ENCODE measurements at places on chromosomes 7 and 10. TPM values are rescaled to one million over a fixed set of nuclear protein-coding genes. Genes with fewer than 3 reads are reported as not detected.

PCLO gene
- 4.2 TPM for total RNA-seq

TUBAL3 gene
- 0.36 TPM for total RNA-seq

SPDYE11 gene
- not detected for total RNA-seq

OPN4 gene
- total RNA-seq = 0.25 TPM

SLIT1 gene
- total RNA-seq = 0.08 TPM

VWDE gene
- total RNA-seq = not detected

ANKRD30A gene
- not detected for total RNA-seq

DNA sequence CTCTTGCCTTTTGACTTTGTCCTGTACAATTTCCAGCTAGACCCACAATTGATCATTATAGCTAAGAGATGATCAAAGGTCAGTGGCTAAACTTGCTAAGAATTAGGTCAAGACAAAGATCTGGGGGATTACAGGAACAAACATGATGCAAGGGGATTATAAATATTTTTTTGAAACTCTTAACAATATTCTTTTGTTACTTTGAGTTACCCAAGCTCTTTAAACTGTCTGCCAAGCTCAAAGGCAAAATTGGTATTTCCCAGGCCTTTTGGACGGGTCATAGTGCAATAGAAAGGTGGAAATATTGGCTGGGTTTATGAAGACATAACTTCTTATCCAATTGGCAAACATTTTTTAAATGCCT, 23.4 kb downstream of the TBXAS1 start:
- DNase-seq = no peak

GRCh38 chr10:31381766-31382316, 62.8 kb downstream of the ZEB1 start:
- DNase-seq = no peak

DNA sequence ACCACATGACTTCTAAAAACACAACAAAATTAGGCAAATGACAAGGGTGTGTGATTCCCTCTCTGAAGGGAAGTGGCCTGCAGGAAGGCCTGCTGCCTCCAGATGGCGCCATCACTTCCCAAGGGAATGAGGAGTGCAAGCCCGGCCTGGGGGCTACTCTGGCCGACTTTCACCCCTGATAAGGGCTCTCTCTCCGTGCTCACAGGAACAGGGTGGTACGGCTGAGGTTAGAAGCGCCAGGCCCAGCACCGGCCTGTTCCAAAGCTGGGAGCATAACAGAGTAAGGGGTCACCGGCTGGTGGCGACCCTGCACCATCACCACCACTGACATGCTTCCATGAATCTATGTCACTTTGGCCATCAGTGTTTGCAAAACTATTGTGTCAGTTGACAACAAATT, 13.1 kb downstream of the RBP3 start:
- DNase-seq = no peak

DNA sequence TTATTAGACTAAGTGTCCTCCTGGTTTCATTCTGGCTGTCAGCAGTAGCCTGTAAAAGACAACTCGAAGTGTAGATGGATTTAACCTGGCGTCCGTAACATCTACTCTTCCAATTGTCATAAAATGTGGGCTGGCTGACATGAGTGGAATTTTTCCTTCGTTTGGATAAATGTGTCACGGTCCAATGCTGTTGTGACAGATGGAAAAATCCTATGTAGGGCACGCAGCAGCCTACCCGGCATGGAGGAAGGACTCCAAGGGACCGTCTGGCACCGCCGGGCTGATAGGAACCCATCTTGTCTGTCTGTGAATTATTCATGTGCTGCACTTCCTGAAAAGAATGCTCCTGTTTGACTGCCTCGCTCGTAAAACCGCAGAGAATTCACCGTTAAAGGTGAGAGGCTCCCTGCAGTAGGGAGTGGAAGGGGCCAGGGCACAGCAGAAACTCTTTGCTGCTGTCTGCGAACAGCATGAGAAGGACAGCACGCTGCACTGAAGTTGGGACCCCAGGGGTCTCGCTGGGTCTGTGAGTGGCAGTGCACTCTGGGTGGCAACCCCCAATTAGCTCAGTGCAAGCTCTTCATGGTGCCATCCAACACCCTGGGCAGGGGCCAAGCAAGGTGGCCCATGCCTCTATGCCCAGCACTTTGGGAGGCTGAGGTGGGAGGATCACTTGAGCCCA, 1.6 kb upstream of the ORAI2 start:
- no peak for DNase-seq

GRCh38 chr7:1977876-1978441, 254.8 kb downstream of the MAD1L1 start:
- DNase-seq = no peak

DNA sequence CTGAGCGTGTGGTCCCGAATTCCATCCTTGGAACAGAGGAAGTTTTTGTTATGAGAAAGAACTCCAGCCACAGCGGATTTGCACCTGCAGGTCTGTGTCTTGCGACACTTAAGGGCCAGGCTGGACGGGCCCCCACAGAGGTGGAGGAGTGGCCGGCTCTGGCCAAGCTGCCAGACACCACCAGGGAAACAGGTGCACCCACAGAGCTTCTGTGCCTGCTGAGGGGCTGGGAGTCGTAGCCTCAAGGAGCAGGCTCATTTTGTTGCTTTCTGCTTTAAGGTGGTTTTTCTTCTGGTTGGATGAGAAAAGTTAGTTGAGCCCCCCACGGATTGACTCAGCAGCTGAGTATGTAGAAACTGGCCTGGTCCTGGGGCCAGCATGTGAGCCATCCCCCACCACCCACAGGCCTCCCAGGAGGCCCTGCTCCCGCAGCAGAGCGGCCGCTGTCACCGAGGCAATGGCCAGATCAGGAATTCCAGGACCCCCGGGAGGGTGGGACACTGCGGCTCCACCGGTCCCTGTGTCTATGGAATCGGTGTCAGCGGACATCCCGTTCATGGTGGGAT, 41.9 kb downstream of the NKX6-2 start:
- DNase-seq = no peak

GRCh38 chr10:80964955-80965614, 427.4 kb downstream of the SH2D4B start:
- DNase-seq = no peak

GRCh38 chr7:72710983-72711382, 117.0 kb downstream of the TYW1B start:
- no peak for DNase-seq

GRCh38 chr10:94122211-94122610, 128.5 kb downstream of the PLCE1 start:
- no peak for DNase-seq

GRCh38 chr10:60778971-60779796, 906 bp downstream of the CDK1 start:
- no peak for DNase-seq

- no peak for DNase-seq
Observed at GRCh38 chr10:7421526-7421925, 10.7 kb upstream of the SFMBT2 start.

DNA sequence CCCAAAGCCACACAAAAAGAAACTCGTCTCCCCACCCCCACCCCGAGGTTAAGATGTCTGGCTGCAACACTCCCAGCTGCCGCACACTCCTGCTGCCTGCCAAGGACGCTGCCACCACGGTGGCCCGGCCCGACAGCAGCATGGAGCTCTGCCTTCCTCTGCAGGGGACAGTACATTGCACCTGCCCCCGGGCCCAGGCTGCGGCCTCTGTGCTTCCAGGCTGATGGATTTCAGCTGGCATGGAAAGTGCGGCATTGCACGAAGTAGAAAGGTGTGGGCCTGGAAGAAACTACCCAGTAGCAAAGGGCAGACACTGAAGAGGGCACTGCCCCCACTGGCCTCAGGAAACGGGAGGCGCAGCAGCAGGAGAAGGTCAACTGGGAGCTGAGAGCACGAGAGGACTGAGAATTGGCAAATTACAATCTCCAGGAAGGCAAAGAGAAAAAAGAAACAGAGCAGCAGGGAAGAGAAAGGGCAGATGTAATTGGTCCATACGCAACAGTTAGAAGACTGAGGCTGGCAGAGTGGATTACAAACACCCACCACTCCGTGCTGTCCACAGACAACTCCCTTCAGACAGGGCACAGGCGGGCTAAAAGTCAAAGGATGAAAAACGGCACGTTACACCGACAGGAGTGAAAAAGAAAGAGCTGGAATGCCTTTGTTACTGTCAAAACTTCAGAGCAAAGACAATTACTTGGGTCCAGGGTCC, 117.1 kb upstream of the DIP2C start:
- no peak for DNase-seq

GRCh38 chr10:12993595-12993994, 7.9 kb downstream of the CCDC3 start:
- no peak for DNase-seq

GRCh38 chr7:103915680-103916357, 73.6 kb downstream of the RELN start:
- DNase-seq = no peak

DNA sequence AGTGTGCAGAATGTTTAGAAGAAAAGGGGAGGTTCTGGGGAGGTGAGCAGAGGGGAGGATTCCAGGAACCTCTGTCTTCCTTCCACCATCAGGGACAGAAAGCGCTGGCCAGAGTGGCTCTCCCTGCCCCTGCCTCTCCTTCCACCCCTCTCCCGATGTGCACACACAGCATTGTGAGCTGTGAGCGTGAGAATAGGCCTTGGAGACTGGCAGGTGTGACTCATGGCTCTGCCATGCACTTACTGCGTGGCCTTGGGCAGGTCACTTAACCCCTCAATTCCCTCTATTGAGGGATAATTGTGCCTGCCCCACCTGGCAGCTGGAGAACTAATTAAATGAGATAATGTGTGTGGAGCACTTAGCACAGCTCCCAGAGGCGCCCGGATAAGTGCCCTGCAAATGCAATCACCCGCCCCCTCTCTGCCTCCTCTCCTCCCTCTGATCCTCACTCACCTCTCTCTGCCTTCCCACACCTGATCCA, 115.4 kb downstream of the ZMIZ1 start:
- no peak for DNase-seq

DNA sequence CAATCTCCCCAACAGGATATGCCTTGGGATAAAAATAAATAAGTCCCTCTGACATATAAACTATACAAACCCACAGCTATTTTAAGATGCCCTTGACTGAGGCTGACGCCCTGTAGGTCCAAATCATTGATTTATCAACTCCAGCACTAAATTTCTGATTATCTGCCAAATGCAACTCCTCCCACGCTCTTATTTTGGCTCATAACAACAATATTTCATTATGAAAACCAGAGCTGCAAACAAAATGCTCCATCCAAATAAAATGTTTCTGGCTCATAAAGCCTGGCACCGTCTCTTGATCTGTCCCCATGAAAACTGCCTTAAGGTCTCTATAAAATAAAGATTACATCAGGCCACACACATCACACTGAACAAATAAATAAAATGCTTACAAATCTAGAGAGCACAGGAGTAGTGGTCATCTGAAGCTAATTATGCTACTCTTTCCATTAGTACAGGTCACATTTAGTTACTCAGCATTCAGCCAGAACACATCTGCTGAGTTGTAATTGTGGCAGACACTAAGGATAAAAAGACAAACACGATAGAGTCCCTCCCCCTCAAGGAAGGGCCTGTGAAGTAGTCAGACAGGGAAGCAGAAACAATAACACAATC, 28.8 kb downstream of the CACUL1 start:
- no peak for DNase-seq

DNA sequence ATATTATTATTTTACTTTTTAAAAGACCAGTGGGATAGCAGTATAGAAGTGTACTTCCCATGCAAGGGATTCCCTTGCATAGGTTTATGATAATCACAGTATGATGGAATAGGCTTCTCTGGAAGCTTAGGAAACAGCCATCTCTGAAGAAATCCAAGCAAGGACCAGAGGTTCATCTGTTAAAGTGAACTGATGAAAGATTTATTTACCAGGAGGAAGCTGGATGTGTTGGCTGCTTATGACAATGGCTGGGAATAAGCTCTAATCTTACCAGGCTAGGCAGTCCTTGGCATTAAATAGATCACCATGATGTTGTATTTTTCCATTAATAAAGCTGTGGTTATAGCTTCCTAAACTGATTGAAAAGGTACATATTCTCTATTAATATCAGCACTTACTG, 32.0 kb downstream of the FRA10AC1 start:
- no peak for DNase-seq

GRCh38 chr7:99844328-99844727, 16.5 kb downstream of the CYP3A43 start:
- no peak for DNase-seq

- DNase-seq = no peak
Observed at GRCh38 chr7:14275356-14275755, 285.9 kb upstream of the ETV1 start.

DNA sequence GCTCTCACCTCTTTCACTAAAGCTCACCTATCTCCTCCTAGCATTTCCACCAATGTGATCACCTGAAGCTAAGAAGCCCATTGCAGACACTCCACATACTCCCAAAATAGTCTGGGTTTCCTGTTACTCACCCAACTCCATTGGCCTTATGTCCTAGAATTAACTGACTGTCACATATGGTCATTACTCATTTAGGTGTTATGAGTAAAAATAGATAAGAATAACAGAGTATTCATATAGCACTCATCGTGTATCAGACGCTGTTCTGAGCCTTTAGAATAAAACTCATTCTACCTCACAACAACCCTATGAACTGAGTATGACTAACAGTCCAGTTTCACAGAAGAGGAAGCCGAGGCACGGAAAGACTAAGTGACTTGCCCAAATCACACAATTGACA, 174.2 kb upstream of the NPVF start:
- no peak for DNase-seq

GRCh38 chr10:31158011-31158658, 126.5 kb upstream of the ZNF438 start:
- DNase-seq = no peak

DNA sequence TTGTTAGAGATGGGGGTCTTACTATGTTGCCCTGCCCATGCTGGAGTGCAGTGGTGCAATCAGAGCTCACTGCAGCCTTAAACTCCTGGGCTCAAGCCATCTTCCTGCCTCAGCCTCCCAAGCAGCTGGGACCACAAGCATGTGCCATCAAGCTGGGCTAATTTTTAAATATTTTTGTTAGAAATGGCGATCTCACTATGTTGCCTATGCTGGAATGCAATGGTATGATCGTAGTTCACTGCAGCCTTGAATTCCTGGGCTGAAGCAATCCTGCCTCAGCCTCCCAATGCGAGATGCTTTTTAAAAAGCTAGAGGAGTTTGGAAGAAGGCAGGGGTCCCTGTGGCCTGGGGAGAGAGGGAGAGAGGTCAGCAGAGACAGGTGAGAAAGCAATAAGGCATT, 600.1 kb upstream of the AUTS2 start:
- no peak for DNase-seq

- DNase-seq = no peak
Observed at GRCh38 chr7:124480036-124480820, 285.4 kb downstream of the GPR37 start.

DNA sequence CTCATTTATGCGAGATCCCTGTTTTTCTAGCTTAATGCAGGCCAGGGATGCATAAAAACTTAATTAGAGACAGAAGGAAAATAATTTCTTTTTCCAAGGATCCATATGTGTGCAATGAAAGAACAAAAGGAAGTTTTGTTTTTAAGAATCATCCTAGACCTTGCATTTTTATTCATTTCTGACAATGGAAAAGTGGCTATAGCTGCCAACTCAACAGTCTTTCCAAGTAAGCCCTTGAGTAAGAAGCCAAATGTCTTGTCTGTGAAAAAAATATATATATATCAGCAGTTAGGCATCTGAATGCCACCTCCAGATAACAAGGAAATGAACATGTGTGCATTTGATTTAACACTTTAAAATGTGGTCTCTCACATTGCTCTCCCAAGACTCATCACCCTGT, 1397.6 kb downstream of the GATA3 start:
- no peak for DNase-seq
